ENCODE measurements at places on chromosomes 13 and 19.

- no peak for DNase-seq
These were observed 8.9 kb downstream of the DHX34 start for GRCh38 chr19:47357788-47358680.

- DNase-seq = no peak
These were observed 28.8 kb upstream of the MCF2L start for GRCh38 chr13:112940236-112940635.

- DNase-seq = no peak
These were observed 43.7 kb downstream of the ALOX5AP start for GRCh38 chr13:30779016-30779415.

GRCh38 chr13:112684071-112684845, 5.6 kb upstream of the ATP11A start:
- no peak for DNase-seq

- no peak for DNase-seq
These were observed 49.4 kb upstream of the SLC15A1 start for GRCh38 chr13:98801626-98802418.

DNA sequence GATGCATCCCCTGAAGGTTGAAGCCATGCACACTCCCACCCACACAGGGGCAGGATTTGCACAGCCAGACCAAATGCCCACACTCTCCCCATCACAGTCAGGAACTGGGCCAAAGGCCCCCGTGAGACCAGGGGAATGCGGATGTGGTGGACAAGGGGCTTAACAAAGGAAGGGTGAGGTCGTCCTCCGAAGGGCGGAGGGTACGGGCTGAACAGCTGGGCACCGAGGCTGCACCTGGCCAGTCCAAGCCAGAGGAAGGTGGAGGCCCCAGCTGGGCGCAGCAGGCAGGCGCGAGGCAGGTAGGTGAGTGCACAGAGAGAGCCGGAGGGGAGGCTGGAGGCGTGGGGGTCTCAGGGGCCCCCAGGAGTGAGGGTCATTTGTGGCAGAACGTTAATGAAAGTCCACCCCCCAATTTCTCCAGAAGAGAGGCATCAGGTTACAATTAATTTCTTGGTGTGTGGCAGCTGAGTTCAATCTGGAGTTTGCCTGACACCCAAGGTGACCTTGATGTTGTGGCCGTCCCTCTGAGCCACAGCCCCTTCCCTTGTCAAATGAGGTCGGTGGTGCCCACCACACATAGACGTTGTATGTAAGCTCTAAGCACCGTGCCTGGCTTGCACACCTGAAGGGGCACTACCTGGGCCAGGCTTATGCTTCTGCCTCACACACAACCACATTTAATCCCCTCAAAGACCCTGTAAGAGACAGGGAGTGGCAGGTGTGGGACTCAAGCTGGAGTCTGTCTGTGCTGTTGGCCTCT, 2.9 kb downstream of the KLK15 start:
- DNase-seq = no peak

GRCh38 chr13:44955406-44955805, 33.9 kb downstream of the NUFIP1 start:
- no peak for DNase-seq

- DNase-seq = no peak
These were observed 12.4 kb downstream of the NRTN start for GRCh38 chr19:5817218-5817617.

DNA sequence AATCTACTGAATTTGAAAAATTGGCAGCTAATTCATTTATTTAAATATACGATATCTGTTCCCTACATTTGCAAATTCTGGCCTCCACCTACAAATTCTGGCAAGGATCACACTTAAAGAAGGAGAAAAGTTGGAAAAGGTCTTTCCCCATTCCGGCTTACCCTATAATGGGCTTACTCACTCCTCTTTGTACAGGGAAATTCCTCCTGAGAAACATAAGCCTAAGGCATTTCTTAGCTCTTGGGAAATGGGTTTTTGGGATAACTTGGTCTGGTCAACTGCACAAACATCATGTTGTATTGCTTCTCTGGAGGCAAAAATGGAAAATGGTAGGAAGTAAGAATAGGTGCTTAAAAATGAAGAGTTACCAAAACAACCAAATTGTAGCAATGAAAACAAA, 25.5 kb downstream of the KCTD12 start:
- no peak for DNase-seq

- DNase-seq = no peak
These were observed 9.4 kb downstream of the NLRP7 start for GRCh38 chr19:54937926-54938325.

DNA sequence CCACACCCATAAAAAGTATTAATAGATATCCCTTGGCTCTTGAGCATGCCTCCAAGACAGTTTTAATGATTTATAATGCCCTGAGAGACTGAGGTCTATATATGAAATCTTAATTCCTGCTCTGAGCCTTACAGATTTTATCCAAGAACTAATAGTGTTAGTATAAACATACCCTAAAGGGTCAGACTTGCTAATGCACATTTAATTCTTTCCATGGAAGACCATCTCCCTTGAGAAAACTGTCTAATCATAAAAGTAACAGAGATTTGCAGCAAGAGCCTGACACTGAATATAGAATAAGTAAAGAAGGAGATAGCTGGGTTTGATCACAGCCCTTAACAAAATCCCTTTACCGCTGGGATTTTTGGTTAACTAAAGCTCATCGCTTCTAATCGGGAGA, 650.8 kb upstream of the KLF12 start:
- no peak for DNase-seq

GRCh38 chr19:3196064-3196932, 10.6 kb downstream of the NCLN start:
- DNase-seq = no peak

DNA sequence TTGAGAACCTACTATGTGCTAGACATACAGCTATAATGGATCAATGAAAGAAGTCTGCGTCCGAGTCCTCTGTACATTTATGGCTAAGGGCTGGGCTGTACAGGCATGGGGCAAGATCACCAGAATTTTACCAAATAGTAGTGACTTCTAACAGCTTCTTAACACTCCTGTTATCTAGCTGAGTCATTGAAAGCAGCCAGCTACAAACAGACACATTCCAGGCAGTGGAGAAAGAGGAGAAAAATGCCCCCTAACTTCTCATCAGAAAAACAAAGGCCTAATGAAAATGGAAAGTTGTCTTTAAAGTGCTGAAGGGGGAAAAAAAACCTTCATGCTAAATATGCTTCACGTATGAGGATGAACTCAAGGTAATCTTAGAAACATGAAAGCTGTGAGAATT, 14.3 kb upstream of the ZNF667 start:
- no peak for DNase-seq

DNA sequence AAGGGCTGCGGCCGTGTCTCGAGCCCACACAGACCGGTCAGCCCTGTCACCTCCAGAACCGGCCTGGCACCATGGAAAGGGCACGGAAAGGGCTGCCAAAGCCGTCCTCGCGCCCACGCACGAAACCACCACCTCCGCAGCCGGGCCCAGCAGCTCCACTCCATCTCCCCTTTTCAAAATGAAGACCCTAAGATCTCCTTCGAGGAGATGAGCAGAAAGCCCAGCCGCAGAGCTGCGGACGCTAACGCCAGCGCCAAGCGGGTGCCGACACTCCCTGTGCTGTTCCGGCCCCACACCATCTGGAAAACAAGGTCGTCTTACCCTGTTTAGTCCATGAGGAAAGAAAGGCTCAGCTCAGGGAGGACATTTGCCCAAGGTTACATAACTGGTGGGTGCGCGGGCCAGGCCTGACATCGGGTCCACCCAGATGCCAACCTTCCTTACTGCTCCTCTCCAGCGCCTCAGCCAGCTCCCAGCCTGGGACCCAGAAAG, 131.1 kb downstream of the FOXO1 start:
- no peak for DNase-seq

GRCh38 chr19:18128044-18128443, 24.9 kb upstream of the PIK3R2 start:
- DNase-seq = no peak

DNA sequence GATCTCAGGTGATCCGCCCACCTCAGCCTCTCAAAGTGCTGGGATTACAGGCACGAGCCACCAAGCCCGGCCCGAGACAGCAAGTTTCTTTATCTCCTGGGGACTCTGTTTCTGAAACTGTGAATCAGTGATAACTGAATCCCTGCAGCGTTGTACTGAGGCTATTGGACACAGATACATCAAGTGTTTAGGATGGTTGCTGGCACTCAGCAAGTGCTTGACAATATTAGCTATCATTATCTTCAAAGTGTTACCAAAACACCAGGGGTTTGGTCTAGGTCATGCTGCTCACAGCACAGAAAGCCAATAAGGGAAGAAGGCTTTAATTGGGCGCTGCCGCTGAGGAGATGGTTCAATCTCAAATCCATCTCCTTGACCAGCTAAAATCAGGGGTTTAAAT, 20.5 kb upstream of the PNMA8C start:
- DNase-seq = no peak

GRCh38 chr13:38854226-38854625, 136.4 kb downstream of the STOML3 start:
- no peak for DNase-seq

GRCh38 chr19:55085923-55086715, 10.4 kb downstream of the EPS8L1 start:
- no peak for DNase-seq

DNA sequence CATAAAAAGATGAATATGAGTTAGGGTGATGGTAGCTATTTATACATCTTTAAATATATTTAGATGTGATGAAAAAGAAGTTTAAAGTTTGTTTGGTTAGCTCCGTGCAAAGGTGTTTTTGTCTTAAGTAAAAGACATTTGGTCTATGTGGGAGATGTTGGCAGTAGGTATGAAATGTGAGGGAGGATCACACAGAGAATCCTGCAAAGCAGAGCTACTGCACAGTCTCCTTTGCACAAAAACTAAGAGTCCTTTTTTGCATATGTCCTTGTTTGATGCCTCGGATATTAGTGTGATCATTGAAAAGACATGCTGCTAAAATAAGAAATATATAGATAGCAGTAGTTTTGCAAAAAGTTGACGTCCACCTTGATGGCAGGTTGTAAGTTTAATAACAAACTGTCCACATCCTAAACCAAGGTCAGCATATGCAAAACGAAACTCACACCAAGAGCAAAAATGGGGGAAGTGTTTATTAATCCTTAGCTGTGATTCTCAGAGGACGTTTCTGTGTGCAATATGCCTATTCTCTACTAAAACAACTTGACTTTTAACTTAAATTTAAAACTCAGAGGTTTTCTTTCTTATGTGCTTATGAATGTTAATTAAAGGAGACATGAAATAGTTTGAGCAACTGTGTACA, 870.1 kb downstream of the PCDH9 start:
- no peak for DNase-seq

DNA sequence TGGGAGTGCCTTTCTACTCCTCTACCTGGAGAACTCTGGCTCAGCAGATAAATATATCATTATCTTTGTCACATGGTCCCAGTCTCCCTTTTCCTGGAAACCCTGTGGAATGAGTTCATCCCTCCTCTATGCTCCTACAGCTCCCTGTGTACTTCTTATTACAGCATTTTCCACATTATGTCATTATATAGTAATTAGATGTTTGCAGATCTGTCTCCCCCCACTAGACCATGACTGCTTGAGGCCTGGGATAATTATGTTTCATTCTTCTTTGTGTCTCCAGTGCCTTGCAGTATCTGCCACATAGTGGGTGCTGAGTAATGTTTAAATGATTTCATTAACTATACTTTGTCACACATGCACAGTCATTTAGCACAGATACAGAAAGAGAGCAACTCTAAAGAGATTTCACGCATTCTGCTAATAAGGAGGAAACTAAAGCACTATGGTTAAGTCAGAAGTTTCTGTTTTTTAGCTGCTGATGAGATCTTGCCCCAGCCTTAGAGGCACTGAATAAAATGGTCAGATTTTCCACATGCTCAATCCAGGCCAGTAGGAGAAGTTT, 66.1 kb upstream of the DIAPH3 start:
- DNase-seq = no peak

- no peak for DNase-seq
These were observed 19.2 kb upstream of the ZNF175 start for GRCh38 chr19:51551673-51552432.

GRCh38 chr13:20832861-20833260, 59.1 kb upstream of the EEF1AKMT1 start:
- DNase-seq = no peak

GRCh38 chr19:6807291-6807690, 34.8 kb downstream of the VAV1 start:
- DNase-seq = no peak

DNA sequence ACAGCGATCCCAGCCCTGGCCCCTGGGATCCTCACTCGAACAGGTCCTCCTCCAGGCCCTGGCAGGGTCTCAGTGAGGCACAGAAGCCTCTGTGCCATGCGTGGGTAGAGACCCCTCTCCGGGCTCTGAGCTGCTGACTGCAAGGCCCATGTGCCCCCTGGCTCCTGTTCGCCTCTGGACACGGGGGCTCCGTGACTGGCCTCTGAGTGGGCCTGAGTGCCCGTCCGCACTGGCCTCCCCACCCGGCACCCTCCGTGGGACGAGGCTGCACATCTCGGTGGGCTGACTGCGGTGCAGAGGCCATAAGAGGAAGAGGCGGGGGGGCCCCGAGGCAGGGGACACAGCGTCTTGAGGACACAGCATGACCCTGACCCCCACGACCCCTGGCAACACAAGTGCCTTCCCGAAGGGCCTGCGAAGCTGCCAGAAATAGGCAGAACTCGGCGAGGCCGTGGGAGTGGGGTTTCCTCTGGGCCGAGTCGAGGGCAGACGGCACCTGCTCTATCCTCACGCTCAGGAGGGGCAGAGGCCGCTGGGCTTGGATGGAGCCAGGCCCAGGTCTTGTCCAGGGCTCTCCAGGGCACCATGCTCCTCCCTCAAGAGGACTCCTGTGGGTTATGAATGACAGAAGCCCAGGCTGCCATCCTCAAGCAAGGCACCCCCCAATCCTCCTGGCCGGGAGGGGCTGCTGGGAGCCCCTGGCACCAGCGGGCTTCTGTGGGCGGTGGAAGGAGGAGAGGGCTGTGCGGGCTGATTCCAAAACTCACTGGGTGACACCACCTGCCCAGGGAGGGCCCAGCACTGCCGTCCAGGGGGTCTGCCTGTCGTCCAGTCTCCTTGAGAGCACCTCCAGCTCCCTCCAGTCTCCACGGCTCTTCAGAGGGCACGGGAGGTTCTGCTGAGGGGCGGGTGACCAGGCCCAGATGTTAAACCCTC, 52.6 kb downstream of the RASA3 start:
- no peak for DNase-seq

- DNase-seq = no peak
These were observed 1.9 kb downstream of the HOMER3 start for GRCh38 chr19:18939163-18939562.

- no peak for DNase-seq
These were observed 152.6 kb downstream of the KLF12 start for GRCh38 chr13:73981595-73981994.

DNA sequence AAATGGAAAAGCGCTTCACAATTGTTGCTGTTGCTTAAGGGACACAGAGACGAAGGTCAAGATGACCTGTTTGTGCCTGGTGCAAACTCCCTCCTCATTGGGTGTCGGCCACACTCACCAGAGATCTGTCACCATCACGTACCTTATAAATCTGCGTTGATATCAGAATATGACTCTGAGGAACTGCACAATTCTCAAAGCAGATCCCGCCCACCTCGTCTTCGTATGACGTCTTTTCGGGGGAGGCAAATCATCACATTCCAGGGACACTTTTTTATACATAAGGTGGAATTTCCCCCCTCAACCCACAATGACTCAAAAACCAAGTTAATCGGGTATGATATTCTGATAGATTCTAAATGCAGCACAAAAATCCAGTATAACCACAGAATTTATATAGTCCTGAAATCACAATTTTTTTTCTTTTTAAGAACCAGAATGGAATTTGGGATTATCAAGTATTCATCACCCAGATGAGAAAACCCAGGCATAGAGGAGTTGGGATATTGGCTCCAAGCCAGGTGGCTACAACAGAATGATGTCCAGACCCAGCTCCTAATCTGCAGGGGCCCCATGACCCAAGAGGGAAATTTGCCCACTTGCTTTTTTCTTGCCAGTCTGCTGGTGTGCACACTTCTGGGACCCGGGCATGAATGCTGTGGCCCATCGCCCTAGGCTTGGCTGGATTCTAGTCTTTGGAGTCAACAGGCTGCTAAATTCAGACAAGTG, 50.6 kb upstream of the MTIF3 start:
- DNase-seq = no peak

All from NCI-H1694 treated with DMSO at 0.1 percent for 48 hours (cell line).